Erythroblast (primary cell): ENCODE measurements at places on chromosomes 2 and 18.

GRCh38 chr2:102001767-102002142 is 10.0 kb downstream of the IL1R2 start:
- DNase-seq: no peak

DNA sequence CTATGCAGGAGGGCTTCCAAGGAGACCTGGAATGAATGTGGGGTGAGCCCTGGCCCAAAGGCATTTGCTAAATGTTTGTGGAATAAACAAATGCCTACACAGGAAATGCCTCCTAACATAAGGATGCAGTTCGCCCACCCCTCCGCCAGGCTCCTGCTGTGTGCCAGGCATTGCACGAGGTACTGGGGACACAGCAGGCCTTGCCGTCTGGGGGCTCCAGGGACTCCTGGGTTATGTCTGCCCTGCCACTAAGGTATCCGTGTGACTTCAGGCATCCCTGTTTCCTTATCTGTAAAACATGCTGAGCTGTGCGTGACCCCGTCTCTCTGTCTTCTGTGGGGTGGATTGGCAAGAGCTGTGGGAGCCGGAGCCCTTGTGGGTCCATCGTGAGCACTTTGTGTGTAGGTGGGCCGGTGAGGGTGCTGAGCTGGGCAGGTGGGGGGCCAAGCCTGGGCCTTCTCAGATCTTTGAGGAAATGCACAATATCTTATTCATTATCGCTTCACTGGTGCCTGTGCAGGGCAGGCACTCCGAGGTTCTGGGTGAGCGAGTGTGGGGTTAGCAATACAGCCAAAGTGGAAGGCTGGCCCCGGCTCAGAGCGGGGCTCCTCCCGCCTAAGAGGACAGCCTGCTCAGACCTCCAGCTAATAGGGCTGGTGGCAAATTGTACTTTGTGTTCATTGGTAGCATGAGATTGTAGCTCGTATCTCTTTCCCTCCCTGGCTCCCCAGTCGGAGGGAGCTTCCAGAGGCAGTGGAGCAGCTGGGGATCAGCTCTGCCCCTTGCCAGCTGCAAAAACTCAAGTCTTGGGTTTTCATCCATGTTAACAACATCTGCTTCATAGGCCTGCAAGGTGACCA is 126.8 kb downstream of the GLI2 start:
- DNase-seq: peak; percentile 11

DNA sequence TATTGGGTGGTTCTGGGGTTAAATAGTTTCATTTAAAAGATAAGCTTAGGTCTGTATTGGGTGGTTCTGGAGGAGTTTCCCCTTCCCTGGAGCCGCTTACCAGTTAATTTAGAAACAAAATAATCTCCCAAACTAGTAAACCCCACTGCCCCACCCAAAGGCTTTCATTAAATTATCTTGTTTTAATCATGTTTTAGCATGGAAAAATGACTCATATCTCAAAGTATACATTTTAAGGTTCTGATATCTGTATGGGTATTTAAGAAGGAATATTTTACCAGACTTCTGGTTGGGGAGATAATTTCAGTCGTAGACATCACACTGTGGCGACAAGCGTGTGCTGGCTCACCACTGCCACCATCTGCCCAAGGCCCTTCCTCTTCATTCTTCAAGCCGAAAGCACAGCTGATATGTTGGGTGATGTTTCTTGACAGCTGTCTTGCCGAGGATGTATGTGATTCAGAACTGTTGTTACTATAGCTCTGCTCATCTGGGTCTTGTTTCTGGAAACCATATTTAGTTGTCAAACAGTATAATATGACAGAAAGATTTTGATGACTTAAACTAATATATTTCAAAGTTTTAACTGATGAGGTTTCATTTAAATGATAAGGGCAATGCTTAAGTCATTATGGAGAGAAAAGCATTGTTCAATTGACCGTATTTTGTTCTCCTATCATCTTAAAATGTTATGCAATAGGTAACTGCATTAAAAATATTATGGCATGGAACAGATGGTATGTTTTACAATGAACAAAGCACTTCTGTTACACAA is 5.1 kb downstream of the FIGLA start:
- DNase-seq: peak; percentile 90

- DNase-seq: no peak
Observed at GRCh38 chr18:61290616-61291015, 42.6 kb upstream of the CDH20 start.

- no peak for DNase-seq
Observed at GRCh38 chr18:4102901-4103300, 352.2 kb downstream of the DLGAP1 start.
